Stimulated activated CD8-positive, alpha-beta memory T cell treated with anti-CD3 and anti-CD28 coated beads, Interleukin-4, amount 100 ng/mL, for 1 hour (primary cell): ENCODE measurements at places on chromosomes 6 and 20.

DNA sequence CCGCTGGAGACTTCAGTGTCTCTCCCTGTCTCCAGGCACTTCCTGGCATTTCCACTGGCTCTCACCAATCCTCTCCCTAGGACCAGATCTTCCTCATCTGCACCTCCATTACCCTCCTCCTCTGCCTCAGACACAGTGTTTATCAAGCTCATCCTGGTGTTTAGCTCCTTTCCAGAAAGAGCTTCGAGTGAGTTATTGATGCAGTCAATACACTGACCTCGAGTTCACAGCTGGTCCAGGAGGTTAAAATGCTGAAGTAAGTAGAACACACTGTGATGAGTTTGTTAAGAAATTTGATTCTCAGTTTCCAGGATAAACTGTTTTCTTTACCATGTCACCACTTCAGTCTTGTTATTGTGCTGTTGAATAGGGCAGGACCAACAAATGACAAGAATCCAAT is 42.1 kb upstream of the ARMC2 start:
- no peak for DNase-seq

GRCh38 chr6:34547701-34548644 is 8.2 kb downstream of the SPDEF start:
- DNase-seq, result no peak

DNA sequence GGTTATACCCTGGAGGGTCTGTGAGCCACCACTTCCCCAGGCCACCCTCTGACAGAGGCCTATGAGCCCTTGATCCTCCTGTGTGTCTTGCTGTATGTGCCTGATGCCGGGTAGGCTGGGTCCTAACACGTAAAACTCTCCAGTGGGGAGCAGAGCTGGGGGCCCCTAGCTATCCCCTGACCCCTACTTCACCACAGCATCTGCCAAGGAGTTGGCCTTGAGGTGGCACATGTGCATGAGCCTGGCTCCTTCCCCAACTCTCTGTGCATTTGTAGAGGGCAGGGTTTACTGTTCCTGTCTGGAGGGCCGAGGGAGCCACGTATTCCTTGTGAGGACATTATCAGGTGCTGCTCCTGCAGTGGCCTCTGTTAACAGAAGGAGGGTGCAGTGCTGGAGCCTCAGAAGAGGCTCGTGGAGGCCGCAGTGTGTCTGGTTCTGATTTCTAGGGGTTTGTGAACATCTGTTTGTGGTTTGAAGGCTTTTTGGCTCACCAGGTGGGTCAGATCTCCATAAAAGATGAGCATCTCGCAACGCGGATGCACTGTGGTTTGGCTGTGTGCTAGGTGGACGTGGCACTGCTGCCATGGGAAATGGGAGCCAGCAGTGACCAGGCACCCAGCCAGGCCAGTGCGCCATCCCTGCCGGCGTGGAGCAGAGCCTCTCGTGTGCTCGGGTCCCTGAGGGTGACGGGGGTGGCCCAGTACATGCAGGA is 152.1 kb downstream of the DTNBP1 start:
- no peak for DNase-seq

DNA sequence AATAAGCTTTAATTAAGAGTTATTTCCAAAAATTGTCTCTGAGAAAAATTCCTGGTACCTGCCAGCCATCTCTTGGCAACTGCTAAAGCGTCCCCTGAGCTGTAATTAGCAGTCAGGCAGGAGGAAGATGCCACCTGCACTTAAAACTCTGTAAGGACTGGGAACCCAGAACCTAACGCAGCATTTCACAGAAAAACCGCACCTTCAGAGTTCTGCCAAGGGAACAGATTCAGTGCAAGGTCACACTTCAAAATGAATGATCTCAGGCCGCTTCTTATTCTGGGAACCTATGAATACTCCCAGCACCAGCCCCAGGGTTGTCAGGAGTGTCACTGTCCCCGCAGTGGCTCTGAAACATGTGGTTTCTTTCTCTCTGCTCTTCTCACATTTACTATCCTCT is 36.7 kb downstream of the INSM1 start:
- no peak for DNase-seq

DNA sequence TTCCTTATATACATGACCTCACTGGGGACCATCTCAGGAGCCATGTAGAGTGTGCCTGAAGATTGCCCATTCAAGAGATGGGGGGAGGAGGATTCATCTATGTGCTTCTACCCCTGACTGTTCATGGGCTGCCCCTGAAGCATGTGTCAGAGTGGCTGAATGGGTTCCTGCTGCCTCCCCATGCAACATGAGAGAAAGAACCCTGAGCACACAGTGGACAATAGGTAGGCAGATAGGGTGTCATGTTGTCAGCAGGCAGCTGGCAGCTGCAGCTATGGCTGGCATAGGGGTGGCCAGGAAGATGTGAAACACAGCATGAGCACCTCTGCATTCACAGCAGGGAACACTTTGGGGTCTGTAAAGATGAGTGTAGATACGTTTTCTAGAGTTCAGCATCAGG is 208.4 kb upstream of the CNR1 start:
- DNase-seq, result no peak

DNA sequence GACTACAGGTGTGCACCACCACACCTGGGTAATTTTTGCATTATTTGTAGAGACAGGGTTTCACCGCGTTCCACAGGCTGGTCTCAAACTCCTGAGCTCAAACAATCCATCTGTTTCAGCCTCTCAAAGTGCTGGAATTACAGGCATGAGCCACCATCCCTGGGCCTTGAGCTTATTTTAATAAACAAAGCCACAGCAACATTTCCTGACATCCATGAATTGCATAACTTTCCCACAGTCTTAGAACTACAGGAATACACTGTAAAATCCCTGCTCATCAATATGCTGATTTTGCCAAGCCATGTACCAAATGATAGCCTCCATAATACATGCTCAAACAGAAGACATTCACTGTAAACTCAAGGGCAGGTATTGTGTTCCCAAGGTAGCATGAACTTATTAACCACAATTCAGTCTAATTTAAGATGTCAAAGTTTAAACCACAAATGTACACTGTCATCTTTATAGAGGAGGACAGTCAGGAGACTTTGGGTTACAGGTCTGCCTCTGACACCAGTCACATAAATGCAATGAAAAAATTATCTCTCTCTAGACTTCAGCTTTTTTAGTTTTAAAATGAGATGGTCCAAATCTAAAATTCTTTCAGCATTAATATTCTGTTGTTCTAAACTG is 40.0 kb downstream of the NUDT3 start:
- DNase-seq, result no peak
